Dermis blood vessel endothelial cell (primary cell): ENCODE measurements at places on chromosomes 6 and 20. TPM values are rescaled to one million over a fixed set of nuclear protein-coding genes. Genes with fewer than 3 reads are reported as not detected.

DNA sequence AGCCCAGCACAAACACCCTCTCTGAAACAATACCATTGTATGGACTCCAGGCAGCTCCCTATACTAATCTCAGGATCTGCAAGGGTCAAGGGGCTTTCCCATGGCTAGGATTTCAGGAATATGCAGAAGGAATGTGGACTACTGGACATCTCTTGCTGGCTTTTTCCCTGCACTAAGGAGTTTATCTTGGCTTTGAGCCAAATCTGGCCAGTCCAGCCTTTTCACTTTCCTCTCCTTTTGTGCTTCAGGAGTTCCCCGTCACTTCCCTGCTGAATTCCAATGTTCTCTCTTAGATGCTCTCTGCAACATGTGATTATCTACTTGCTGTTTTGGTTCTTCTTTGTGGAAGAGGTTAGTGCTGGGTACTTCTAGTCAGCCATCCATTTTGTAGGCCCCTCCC, 568.2 kb downstream of the HDGFL1 start:
- peak; percentile 40 for DNase-seq

DNA sequence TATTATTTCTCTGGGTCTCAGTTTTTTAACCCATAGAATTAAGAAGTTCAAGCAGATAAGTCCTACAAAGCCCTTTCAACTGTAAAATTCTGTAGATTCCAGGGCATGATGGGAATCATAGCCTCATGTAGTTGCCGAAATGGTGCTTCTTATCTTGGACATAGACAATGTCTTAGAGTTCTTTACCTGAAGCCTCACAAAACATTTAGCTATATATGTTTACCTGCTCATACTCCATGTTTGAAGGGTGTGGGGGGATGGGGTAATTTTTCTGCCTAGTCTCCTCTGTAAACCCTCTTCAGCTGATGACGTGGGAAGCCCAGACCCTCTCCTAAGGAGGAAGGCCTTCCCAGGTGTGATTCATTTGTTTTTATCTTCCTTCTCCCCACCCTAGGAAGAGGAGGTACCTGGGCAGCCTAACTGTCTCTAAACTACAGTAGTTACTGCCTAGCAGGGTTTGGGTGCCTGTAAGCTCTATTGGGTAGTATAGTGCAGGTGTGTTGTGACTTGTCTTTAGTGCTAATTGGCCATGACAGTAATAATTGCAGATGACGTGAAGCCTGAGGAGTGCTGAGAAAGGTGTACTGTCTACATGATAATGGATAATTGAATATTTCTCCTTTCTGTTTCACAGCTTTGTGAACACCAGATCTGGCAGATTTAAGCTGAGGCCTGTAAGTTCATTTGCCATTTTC, 230.8 kb downstream of the TFAP2B start:
- no peak for DNase-seq

DNA sequence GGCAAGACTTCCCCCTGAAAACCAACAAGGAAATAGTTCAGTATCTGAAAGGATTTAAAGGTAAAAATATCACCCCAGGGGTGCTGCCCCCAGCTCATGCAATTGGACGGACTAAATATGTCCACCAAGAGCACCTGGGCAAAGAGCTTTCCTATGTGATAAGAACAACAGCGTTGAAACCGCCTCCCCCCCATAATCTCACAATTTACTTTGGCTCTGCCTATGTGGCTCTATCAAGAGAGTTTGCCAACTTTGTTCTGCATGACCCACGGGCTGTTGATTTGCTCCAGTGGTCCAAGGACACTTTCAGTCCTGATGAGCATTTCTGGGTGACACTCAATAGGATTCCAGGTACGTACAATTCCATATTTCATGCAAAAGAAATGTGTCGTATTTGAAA, 35.8 kb downstream of the GCNT2 start:
- no peak for DNase-seq

- DNase-seq = no peak
These were observed 210.0 kb downstream of the DLL1 start for GRCh38 chr6:170080828-170081371.

DNA sequence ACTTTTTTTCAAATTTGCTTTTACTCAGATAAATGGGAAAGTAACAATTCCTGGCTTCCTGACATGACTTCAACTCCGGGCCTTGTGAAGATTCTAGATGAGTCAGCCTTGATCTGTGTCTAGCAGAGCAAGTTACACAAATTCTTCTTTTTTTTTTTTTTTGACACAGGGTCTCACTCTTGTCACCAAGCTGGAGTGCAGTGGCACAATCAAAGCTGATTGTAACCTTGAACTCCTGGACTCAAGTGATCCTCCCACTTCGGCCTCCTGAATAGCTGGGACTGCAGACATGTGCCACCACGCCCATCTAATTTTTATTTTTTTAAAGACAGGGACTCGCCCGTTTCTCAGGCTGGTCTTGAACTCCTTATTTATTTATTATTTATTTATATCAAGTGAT, 7.3 kb upstream of the ARHGAP18 start:
- DNase-seq = peak; percentile 56

Gene EYA4
- under 0.01 and 0.09 TPM in 2 replicates for total RNA-seq

Gene MCCD1
- not detected in 2 replicates for total RNA-seq

Gene PRRT1
- total RNA-seq = 0.05 TPM in 1 of 2 replicates, not detected in the other

DNA sequence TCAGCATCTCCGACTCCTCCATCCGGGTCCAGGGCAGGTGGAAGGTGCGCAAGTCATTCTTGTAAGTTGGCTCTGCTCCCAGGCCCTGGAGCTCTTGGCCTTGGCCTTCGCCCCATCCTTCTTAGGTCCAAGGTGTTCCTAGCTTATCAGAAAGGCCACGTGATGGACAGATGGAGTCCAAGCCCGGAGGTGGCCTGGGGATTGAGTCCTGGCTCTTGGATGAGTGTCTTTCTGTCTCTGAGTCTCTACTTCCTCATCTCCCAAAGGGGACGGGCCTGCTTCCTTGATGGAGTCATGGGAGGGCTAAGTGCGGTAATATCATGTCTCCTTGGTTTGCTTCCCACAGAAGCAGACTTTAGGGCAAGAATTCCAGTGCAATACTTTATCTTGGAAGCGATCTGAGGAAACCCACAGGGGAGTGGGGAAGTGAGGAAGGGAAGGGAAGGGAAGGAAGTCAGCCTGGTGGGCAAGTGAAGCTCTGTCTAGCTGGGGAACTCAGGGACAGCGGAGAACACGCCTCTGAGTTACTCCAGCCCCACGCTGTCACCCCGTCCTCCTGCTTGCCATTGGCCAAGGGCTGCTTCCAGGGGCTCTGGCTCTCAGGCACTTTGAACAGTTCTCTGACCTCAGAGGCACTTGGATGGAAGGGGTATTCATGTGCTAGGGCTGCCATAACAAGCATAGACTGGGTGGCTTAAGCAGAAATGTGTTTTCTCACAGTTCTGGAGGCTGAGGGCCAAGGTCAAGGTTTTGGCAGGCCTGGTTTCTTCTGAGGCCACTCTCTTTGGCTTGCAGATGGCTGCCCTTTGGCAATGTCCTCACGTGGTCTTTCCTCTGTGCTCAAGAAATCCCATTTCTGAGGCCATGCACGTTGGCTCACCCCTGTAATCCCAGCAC, 4.8 kb downstream of the LBP start:
- DNase-seq = no peak

GRCh38 chr6:139429580-139430145, 55.2 kb upstream of the CITED2 start:
- DNase-seq = no peak

GRCh38 chr6:64289931-64290330, 654.3 kb downstream of the PHF3 start:
- no peak for DNase-seq
